Stimulated activated naive CD8-positive, alpha-beta T cell treated with anti-CD3 and anti-CD28 coated beads, Interleukin-15, amount 100 ng/mL, for 72 hours (primary cell): ENCODE measurements at places on chromosomes 13 and 19.

DNA sequence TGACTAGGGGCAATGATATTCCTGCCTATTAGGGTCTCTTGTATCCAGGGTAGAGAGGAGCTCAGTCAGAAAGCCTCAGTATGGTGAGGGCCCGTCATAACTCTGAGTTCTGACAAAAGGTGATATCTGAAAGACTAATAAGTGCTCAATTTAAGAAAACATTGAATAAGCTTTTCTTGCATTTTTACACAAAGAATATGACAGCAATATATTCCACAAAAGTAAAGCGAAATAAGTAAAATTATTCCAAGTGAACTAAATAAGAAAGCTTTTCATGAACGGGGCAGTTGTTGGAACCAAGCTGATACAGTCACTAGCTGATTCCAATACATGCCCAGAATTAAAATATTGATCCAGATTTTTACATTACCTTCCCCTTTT is 40.5 kb downstream of the CEACAM1 start:
- no peak for DNase-seq

DNA sequence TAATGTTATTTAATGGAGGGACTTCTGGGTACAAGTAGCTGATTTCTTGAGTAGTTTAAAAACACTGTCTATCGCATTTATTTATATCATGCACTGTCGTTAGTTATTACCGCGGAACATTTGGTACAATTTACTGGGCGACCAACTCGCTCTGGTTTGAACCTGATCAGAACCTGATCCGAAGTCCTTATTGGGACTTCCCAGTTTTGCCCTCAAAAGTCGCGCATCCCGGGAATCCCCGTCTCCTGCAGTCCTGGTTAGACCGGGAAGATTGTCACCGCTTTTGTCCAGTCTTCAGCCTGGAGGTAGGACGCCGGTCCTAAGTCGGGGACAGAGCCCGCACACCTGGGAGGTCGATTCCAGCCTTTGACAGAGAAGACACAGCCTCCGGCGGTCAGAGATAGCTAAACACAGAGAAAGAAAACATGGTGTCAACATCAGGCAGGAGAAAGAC is 694 bp downstream of the CLN5 start:
- DNase-seq, result peak; percentile 29

DNA sequence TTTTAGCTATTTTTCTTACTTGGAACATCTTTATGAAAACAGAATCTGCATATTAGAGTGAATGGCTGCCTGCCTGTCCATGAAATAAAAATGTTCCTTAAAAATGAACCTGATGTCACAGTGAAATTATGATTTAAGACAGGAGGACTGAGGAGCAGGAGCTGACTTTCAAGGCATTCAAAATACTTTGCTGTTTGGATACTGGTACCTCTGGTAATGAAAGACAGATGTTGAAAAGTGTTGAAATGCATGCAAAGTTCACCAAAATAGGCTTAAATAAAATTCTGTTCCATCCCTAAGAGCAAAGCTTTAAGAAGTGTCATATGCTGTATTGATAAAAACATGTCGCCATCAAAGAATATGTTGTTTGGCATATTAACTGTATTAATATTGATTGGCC is 1.7 kb downstream of the ARHGEF7 start:
- DNase-seq, result no peak

DNA sequence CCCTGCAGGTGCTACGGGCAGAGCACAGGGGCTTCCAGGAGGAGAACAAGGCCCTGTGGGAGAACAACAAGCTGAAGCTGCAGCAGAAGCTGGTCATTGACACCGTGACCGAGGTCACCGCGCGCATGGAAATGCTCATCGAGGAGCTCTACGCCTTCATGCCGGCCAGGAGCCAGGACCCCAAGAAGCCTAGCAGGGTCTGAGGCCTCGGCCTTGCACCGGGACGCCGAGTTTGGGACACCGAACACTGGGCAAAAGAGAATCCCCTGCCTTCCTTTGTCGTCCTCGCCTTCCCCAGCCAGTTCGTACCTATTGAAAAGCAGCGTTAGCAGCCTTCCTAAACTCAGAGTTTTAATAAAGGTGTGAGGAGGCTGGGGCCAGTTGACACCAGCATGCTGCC is 12.1 kb downstream of the CBY2 start:
- no peak for DNase-seq

- DNase-seq, result no peak
These were observed at the start of gene PHLDB3 for GRCh38 chr19:43504426-43505185. TSS of gene PHLDB3 (minus strand) at chr19:43504746. CDS start at chr19:43504118, 628 bp downstream.

GRCh38 chr13:98798849-98799645 is 46.6 kb upstream of the SLC15A1 start:
- DNase-seq, result no peak

- no peak for DNase-seq
These were observed 129.8 kb downstream of the KCTD12 start for GRCh38 chr13:76756451-76756850.

GRCh38 chr13:37484056-37484455 is 114.5 kb downstream of the POSTN start:
- no peak for DNase-seq

DNA sequence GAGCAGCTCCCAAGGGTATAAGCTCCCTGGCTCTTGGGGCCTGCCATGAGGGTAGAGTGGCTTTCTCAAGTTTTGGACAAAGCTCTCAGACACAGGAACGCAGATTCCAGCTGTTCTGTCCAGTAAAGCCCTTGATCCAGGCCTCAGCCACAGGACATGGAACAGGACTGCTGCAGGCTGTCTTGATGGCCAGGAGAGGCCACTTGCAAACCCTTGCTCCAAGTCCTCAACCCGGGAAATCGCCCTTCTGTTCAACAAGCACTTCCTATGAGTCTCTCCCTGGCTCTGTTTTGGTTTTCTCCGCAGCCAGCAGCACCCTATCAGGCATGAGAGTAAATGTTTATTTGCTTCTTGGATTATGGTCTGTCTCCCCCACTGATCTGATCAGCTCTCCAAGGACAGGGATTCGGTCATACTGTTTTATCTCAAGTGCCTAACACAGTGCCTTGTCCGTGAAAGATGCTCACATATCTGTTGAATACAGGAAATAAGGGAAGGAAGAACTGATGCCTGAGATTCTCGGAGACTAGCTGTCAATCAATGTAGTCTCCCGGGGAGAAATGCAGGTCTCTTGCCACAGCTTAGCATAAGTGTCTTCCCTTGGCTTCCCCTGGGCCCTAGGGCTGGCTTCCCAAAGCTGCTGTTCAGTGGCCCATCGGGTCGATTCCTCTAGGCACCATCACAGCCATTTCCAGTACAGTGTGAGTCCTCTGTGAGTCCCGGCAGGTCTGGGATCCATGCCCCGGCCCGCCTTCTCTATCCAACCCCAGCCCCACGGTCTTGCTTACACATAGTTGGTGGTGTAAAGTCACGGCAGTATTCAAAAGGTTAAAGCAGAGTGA is 90.8 kb downstream of the TSHZ3 start:
- DNase-seq, result no peak

DNA sequence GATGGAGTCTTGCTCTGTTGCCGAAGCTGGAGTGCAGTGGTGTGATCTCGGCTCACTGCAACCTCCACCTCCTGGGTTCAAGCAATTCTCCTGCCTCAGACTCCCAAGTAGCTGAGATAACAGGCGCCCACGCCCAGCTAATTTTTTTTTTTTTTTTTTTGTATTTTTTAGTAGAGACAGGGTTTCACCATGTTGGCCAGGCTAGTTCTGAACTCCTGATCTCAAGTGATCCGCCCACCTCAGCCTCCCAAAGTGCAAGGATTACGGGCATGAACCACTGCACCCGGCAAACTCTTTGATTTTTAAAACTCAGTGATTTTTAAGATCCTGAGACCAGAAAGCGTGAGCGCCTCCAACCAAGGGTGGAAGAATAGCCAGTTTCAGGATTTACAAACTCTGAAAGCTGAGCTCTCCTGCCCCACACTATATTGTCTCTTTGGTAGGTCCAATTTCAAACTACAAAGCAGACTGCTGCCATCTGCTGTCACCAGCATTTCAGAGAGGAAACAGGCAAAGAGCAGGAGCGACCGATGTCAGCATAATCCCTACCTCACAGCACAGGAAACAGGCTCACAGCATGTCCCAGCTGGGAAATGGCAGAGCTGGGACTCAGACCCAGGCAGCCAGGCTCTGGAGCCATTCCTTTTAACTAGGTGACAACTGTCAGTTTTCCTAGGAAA is 9.2 kb downstream of the NOSIP start:
- no peak for DNase-seq

- no peak for DNase-seq
These were observed 470.7 kb upstream of the SLITRK1 start for GRCh38 chr13:84352946-84353345.
